ENCODE measurements at places on chromosomes 2 and 18.

DNA sequence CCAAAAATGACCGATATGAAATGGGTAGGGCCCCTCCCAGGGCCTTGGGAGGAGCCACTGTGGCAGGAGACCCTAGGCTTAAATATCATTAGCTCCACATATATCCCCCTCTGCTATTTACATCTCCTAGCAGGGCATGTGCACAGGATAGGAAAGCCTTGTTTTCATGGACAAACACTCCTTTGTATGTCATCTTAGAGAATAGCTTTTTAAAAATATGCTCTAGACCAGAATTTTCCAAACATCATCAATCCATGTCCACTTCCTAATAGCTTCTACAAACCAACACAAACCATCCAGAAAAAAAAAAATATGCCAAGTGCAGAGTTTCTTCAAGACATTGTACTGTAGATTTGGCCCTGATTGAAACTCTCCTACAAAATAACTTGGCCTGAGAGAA lies 10.8 kb downstream of the DAPL1 start:
- DNase-seq, result no peak

DNA sequence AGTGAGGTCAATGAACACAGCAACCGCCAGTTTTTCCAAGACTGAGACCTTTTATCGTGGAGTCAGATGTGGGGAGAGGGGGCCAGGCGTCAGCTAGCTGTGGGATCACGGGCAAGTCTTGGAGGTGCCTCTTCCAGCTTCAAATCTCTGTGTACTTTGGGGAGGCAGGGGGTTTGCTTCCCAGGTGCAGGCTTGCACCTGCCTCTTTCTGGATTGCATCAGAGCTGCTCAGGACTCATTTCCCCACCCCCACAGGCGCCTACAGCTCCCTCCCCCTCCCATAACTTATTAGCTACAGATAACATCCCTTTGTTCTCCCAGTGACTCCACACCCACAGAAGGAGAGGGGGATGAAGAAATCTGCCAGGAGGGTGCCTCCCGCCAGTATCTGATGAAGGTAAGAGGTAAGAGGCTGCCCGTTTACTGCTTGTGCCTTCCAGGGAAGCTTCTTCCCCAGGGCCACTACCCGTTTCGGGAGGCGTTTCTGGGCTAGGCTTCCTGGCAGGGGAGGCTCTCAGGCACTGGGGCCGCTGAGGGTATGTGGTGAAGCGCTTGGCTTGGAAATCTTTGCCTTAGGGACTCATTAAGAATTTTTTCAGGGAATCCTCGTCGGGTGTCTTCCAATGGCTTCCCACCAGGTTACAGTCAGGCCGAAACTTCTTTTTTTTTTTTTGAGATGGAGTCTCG lies 18.8 kb upstream of the MRPL33 start:
- DNase-seq, result no peak

DNA sequence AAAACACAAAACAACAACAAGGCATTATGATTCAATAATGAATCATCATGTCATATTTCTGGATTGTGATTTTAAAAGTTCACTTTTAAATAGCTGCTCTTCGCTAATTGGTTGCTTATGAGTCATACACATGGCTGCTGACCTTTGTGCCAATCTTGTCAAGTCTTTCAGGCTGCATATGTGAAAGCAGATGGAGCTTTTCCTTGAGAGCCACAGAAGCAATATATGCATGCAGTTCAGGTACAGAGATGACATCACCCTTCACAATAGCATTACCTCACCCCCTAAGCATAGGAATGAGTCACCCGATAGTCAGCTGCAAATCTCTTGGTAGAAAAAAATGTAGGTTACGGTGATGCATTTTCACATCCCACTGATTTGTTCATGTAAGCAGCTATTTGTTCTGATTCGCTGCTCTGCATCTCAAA lies 27.2 kb downstream of the EIF2AK3 start:
- peak; percentile 99 for DNase-seq

DNA sequence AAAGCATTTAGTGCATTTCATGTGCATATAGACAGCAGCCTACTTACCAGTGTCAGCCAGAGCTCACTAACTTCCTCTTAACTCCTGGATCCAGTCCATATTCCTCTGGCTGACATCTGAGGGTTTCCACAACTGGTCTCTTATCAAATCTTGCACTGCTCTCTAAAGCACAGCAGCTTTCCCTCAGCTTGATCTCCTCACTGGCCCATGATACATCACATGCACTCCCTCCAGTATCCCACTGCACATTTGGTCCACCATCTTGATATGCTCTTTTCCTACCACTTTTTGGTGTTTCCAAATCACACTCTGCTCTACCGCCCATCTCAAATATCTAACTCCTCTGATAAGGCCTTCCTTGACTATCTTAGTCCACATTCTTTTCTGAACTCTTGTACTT lies 105.0 kb upstream of the ZFP36L2 start:
- DNase-seq, result no peak

DNA sequence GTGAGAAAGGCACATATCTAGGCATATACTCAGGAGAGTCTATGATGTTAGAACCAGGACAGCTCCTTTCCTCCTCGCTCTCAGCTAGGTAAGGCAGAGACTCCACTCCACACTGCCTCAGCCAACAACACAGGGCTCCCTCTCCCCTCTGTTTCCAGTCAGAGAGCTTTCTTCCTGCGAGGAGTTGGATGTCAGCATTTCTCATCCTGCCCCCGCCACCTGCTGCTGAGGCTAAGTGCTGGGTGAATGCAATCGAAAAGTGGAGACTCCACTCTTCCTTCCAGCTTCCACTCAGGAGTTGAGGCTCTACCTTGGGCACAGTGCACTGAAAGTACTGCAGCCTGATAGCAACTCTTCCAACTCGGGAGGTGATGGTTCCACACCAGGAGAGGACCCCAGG lies 177.2 kb upstream of the RAB6C start:
- no peak for DNase-seq

- DNase-seq, result no peak
These were observed 34.9 kb upstream of the APCDD1 start for GRCh38 chr18:10419420-10420103.

GRCh38 chr18:13180614-13181375 lies 37.8 kb upstream of the LDLRAD4 start:
- DNase-seq, result no peak

DNA sequence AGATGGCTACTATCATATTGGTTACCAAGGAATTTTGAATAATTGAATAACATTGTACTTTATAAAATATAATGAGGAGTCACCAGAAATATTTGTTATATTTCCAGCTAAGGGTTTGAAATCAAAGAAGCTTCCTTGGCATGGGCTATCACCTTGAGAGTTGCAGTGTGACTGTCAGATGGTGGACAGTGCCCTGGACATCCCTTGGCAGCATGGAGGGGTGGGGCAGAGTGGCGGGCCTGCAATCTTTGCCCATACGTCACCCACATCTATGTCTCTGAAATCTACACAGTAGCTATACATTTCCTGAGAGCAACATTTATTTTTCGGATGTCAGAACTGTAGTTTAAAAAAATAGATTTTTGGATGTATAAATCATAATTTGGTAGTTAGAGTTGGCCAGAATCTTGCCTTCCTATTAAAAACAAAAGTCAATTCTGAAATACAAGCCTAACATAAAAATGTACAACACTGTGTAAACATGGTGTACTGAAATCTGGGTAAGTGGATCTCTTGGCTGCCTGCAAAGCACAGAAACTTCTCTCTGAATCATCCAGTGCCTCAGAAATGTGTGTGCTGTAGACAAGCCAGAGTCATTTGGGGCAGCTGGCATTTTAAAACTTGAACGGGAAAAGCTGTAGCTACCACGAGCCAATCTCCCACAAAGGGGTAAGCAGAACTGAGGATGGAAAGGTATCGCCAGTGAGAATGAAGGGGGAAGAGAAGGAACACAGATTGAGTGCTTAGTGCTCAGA lies 124.2 kb upstream of the ARHGAP28 start:
- no peak for DNase-seq

DNA sequence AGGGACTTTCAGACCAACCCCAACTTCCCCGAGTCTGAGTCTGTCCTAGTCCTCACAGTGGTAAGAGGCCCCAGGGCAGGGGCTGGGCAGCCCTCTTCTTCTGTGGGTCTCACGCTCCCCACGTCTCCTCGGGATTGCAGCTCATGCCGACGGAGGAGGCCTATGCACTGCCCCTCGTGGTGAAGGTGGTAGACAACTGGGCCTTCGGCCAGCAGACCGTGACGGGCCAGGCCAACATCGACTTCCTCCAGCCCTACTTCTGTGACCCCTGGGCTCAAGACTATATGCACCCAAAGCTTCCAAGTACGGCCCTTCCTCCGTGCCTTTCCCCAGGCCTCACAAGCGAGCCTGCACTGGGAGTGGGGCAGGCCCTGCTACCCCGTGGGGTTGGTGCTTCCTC lies 44.3 kb downstream of the LMAN2L start:
- no peak for DNase-seq

DNA sequence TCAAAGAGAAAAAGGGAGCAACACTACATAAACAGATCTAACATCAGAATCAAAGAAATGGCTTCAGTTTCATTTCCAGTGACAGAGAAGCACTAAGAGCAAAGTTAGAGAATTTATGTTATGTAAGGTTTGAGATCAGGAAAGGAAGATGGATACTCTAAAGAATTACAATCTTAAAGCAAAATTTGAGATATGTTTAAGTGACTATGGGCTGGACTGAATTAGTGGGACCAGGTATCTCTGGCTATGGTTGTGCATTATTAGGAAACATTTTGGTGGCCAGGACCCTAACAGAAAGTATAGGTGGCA lies 208.2 kb downstream of the CCDC178 start:
- DNase-seq, result no peak

GRCh38 chr18:21735452-21736015 lies 5.1 kb upstream of the MIB1 start:
- no peak for DNase-seq

- DNase-seq, result no peak
These were observed 465 bp downstream of the SEPTIN10 start for GRCh38 chr2:109613081-109613921.

- DNase-seq, result no peak
These were observed 11.0 kb upstream of the DCDC2C start for GRCh38 chr2:3692375-3692774.

GRCh38 chr2:115036818-115037217 lies 594.4 kb downstream of the DPP10 start:
- no peak for DNase-seq

DNA sequence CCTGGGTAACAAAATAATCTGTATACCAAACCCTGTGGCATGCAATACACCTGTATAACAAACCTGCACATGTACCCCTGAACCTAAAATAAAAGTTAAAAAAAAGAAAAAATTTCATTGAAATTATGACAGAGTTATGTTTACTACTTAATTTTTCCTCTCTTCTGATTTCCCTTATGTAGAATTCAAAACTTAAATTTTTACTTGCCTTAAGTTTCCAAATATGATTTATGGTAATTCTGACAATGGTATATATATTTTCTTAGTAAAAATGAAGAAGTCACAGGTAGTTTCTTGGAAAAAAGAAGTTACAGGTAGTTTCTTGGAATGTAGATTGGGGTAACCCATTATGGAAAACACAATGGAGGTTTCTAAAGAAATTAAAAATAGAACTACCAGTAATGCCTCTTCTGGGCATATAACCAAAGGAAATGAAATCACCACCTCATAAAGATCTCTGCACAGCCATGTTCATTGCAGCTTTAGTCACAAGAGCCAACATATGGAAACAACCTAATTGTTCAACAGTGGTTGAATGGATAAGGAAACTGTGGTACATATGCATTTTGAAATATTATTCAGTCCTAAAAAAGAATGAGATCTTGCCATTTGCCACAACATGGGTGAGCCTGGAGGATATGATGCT lies 164.9 kb downstream of the BABAM2 start:
- DNase-seq, result no peak

DNA sequence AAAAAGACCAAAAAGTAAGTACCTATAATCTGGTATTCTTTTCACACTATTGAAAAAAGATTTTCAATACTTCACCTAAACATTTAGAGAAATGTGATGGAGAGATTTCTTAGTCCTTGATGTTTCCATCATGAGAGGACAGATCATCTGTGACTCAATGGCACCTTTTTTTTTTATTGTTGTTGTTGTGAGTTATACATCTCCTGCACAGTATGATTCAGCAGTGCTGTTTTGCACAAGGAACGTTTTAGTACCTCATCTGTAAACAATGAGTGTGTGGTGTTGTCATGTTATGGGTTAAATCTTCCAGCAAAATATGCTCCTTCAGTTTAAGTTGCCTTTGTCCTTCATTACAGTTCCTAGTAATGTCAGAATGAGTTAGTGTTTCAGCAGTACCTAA lies 2.2 kb downstream of the KIAA1328 start:
- peak; percentile 69 for DNase-seq

GRCh38 chr2:777546-777945 lies 100.3 kb upstream of the TMEM18 start:
- DNase-seq, result no peak

- peak; percentile 18 for DNase-seq
These were observed 426.9 kb downstream of the CDH2 start for GRCh38 chr18:27750014-27750413.

DNA sequence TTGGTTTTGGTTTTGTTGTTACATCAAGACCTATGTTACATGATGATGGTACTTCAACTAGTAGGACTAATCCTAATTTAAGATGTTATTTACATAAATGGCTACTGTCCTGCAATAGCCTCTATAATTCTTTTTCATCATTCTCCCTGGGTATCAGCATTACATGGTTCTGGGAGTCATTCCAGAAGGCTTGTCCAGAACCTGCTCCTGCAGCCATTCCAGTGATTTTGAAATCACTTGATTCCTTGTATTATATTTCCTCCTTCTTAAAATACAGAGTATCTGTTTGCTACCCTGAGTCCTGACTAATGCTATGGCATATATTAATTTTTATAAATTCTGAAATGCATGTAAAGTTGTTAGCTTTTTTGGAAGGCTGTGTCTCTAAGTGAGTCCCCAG lies 400.5 kb upstream of the MEIS1 start:
- DNase-seq, result no peak

DNA sequence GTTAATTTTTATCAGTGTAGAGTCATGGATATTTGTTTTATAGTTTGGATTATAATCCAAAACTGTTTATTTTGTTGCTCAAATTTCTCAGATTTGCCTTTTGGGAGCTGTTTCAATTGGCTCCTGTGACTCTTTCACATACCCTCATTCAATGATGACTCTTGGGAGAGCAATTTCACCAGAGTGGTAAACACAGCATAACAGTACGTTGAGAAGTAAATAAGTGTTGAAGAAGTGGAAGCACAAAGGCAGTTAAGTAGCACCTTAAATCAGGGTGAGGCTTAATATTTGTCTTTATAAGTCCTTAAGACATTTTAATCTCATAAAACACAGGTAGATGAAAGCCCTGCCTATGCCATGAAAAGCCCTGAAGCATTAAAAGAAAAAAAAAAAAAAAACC lies 17.1 kb upstream of the SLC39A10 start:
- DNase-seq, result no peak

- DNase-seq, result no peak
These were observed 52.7 kb upstream of the EML4 start for GRCh38 chr2:42116195-42117181.

DNA sequence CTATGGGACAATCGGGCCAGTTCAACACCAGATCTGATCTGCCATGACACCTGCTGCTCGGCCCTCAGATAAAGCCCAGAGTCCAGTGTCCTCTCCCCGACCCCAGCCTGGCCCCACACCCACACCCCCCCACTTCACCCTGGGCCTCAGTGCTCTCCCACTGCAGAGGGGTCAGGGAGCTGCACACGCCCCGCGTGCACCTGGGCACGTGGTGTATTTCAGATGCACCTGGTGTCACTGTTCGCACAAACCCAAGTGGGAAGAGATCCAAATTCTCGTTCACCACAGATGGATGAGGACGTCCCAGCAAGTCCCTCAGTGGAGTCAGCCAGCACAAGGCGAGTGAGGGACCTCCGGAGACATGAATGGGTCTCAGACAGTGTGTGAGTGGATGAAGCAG lies 161.3 kb downstream of the RTP5 start:
- no peak for DNase-seq
